CD8-positive, alpha-beta T cell (primary cell): ENCODE measurements at places on chromosomes 7 and 10.

DNA sequence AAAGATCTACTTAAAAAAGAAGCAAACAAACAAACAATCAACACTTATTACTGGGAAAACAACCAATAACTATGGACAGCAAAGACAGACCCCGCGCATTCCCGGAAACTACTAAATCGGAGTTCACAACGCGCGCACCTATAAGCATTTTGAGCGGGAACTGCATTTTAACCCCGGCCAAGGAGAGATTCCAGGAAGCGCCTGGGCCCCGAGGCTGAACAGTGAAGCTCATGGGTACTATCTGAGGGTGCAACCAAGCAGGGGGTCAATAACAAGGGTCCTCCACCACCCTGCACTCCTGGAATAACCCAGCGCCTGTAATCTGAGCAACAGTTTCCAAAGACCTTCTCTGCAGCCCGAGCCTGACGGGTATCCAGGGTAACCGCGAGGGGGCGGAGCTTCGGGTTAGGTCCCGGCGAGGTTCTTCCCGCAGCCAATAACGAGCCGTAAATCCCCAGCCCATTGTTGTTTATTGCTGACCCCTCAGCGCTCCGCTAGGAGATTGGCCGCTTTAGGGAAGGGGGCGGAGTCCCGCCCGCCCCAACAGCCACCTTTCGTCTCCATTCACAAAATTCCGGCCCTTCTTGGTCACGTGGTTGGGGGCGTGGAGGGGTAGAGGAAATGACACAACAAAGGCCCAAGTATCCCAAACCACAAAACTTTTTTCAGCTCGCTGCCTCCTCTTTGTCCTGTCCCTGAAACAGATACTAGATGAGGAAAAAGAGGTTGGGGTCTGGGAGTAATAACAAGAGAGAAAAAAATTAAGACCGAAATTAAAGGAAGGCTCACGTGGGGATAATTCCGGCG lies 1.7 kb upstream of the ETV1 start:
- peak; percentile 63 for DNase-seq

GRCh38 chr7:133081119-133081598 lies 731 bp downstream of the CHCHD3 start:
- no peak for DNase-seq

GRCh38 chr10:101014966-101015581 lies 15.5 kb downstream of the LZTS2 start:
- no peak for DNase-seq

DNA sequence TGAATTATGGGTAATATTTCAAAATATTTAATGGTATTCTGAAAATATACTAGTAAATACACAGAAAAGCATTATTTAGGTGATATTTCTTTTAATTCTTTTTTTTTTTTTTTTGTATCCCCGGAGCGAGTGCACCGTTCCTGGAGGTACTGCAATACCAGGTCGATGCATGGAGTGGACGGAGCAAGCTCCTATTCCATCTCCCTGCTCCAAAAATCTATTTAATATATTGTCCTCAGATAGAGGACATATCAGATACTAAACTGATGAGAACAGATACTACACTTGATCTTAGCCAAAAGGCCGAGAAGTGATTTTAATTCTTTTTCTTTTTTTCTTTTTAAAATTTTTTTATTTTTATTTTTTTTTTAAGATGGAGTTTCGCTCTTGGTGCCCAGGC lies 10.8 kb downstream of the BTRC start:
- DNase-seq, result no peak

DNA sequence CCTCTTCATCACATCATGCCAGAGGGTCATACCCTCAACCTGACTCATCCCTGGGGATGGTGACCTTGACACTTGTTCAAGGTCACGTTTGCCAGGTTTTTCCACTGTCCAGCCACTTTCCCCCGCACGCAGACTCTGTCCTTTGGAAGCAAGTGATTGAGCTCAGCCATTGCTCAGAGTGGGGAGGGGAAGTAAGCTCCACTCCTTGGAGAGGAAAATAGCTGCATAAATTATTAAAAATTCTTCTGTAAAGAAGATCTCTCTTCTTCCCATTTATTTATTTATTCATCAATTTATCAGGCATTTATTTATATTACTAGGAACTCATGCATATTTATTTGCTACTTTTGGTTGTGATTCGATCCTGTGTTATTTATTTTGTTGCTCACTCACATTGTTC lies 88.0 kb downstream of the GLRX3 start:
- DNase-seq, result no peak

DNA sequence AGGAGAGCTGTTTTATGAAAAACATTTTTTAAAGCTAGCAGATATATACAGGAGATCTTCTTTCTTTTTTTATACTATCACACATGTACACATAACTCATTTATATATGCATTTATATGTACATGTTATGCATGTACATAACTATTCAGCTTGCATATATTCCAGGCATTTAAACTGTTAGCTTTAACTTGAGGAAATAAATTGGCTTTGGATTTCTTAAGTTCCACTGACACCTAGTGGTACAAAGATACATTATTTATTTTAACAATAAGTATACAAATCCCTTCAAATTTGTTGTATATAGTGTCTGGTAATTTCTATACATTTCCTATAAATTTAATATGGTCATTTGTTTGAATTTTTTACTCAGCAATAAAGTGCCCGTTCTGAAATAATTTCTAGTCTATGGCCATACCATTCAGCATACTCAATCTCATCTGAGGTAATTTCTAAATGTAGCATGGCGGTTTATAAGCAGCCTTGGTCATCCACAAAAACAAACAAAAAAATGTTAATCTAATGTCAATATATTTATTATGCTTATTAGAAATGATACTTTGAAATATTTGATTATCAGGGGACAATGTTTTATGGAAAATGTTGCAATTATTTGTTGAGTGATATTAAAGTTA lies 11.6 kb downstream of the ZDHHC6 start:
- no peak for DNase-seq

GRCh38 chr10:84908491-84908890 lies 580.1 kb downstream of the CCSER2 start:
- no peak for DNase-seq

- DNase-seq, result peak; percentile 8
These were observed 755 bp downstream of the FAM171A1 start for GRCh38 chr10:15370212-15370855.

DNA sequence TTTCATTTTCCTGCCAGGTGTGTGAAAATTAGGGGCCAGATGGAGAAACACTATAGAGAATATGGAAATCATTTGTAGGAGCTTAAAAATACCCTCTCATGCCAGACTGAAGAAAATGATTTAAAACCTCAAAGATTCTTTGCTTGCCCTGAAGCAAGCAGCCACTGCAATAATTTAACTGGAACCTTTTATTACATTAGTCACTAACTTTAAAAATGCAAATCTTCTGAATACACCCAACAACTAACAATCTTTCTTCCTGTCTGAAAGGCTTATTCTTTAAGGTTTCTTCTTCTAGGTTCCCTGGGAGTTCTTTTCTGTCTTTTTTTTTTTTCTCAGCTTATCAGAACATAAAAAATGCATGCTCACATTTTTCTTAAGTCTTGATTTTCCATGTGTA lies 238.5 kb upstream of the KMT2E start:
- DNase-seq, result no peak

- DNase-seq, result no peak
These were observed 164.3 kb downstream of the BUB3 start for GRCh38 chr10:123318516-123318915.

DNA sequence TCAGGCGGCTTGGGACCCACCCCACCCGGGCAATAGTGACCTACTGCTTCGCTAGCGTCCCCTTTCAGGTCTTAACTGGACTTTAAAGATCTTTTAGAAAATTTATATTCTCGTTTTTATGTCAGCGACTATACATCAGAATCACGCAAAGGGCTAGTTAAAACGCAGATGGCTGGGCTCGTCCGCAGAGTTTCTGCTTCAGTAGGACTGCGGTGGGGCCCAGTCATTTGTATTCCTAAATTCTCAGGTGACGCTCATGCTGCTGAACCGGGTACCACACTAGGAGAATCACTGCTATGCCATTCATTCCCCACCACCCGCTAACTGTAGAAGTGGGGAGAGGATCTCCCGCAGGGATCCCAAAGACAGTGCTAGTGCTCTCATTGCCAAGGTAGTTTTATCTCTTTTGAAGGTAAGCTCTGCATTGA lies 12.0 kb upstream of the SP8 start:
- no peak for DNase-seq
